Fibroblast of villous mesenchyme (primary cell): ENCODE measurements at places on chromosomes 13 and 19.

GRCh38 chr19:33564836-33565338 is 43.3 kb upstream of the PEPD start:
- no peak for DNase-seq

GRCh38 chr19:18160493-18160970 is 7.6 kb downstream of the PIK3R2 start:
- no peak for DNase-seq

GRCh38 chr13:67216864-67217263 is 13.3 kb downstream of the PCDH9 start:
- DNase-seq = no peak

- DNase-seq = peak; percentile 10
These were observed 74.8 kb upstream of the IPO5 start for GRCh38 chr13:97878431-97879375.

- no peak for DNase-seq
These were observed 993 bp downstream of the RGL3 start for GRCh38 chr19:11418094-11418548.
